ENCODE measurements at places on chromosomes 13 and 19. TPM values are rescaled to one million over a fixed set of nuclear protein-coding genes. Genes with fewer than 3 reads are reported as not detected.

DNA sequence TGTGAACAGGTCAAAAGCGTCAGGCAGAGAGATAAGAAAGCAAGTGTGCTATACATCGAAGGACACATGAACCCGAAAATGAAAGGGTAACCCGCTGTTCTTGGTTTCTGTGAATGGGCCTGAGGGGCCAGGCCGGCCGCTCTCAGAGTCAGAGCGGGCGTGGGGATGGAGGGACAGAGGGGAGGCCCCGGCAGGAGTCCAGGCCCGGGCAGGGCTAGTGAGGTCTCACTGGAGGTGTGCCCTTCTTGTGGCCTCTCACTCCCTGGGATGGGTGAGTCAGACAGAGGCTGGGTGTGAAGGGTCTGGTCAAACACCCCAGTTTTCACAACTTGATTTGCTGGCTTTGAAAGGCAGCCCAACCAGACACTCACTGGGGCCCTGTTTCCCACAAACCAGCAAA, 17.4 kb upstream of the NDUFS7 start:
- H3K4me1 ChIP-seq, result peaks cover 28% of the 10 kb centered on the region
- H3K4me3 ChIP-seq, result no peak overlapping the region
- no peak for DNase-seq
- peaks cover 10% of the 10 kb centered on the region for H3K36me3 ChIP-seq
- H3K27ac ChIP-seq, result no peak overlapping the region

DNA sequence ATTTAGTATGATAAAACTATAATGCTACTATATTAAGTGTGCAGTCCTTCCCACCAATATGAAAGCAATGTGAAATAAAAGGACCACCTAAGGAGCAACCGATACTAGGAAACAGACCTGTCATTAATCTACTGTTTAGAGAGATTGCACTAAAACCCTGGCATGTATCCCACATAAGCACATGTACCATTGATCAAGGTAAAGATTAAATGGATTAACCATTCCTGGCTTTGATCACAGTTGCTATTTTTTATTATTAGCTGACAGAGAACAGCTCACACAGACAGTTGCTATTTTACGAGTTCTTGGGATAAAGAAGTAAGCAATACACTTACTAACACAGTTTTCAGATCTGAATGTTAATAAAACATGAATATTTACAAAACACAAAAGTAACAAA, 57.7 kb upstream of the ZDHHC20 start:
- H3K27ac ChIP-seq, result no peak overlapping the region
- H3K4me3 ChIP-seq, result no peak overlapping the region
- H3K27me3 ChIP-seq, result no peaks in the 10 kb centered on the region

DNA sequence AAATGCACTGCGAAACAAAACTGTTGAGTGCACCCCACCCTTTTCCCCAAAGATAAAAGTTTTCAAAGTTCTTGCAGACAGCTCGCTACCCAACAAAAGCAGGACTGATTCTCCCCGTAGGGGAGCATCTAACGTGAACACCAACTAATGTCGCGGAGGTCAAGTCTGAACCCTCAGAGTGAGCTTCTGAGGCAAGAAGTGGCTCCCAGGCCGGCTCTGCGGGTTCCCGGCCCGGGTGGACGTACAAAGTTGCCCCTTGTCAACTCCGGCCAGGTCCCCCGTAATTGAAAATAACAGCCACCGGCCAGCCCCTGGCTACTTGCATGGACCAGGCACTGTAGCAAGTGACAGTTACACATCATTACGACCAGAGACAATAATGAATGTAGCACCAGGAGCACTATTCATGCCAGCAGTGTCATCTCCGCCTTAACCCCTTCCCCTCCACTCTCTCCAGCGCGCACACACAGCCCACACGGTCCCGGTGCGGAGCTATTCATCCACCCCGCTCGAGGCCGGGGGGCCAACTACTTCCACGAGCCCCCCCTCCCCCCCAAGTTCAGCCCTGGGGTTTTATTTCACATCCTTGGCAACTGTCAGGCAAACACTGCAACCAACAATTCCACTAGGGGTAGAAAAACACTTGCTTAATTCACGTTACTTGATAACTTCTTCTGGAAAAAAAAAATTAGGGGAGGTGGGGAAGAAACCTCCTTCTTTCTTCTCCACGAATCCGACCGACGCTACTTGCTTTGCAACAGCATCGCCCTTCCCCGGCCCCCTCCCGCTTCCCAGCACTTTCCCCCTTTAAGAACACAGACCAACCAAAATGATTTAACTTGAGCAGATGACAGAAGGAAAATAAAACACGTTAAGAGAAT, 1.2 kb downstream of the KLF12 start:
- peak overlapping the region; percentile 99 for H3K27ac ChIP-seq
- peaks cover 56% of the 10 kb centered on the region for H3K4me1 ChIP-seq
- H3K27me3 ChIP-seq, result no peaks in the 10 kb centered on the region
- peak overlapping the region; percentile 95 for H3K4me3 ChIP-seq
- H3K36me3 ChIP-seq, result peaks cover 2% of the 10 kb centered on the region

Gene ZNF304
- total RNA-seq, result 6.1 TPM

Gene KLK14
- total RNA-seq, result 0.64 TPM

All from activated T-helper 1 cell treated with anti-CD3 and anti-CD28 coated beads, Interleukin-12 subunit alpha, Interleukin-12 subunit beta, Interleukin-2, Interleukin-4 antibody, amounts not matched to agents 30 ng/mL and 10 ng/mL and 1 ng/mL, durations not matched to agents 14 hours and 24 hours and 36 hours (primary cell).